Posterior vena cava (tissue), 2 donors: ENCODE measurements at places on chromosomes 13 and 19. TPM values are rescaled to one million over a fixed set of nuclear protein-coding genes. Genes with fewer than 3 reads are reported as not detected.

The ZNF69 gene
- 4.0 TPM for total RNA-seq

The MED25 gene
- 25.9 TPM for total RNA-seq

The ZNF350 gene
- 11.2 TPM for total RNA-seq

The C19orf67 gene
- total RNA-seq, result not detected

The CFD gene
- total RNA-seq, result 122 TPM

The ERICH6B gene
- total RNA-seq, result not detected

The GRK1 gene
- total RNA-seq, result not detected

The MBD3L2 gene
- total RNA-seq, result not detected

The PCSK4 gene
- 1.8 TPM for total RNA-seq

GRCh38 chr13:33353210-33353609 lies 67.7 kb upstream of the STARD13 start:
- peak; percentile 89 for DNase-seq

GRCh38 chr13:37412241-37412921 lies 186.2 kb downstream of the POSTN start:
- no peak for DNase-seq

- DNase-seq, result no peak
Observed at GRCh38 chr13:28046981-28047380, 53.4 kb downstream of the FLT3 start.

GRCh38 chr19:49667473-49667872 lies 1.7 kb downstream of the BCL2L12 start:
- DNase-seq, result no peak

GRCh38 chr13:111388851-111389500 lies 68.5 kb downstream of the TEX29 start:
- DNase-seq, result peak; percentile 80

- DNase-seq, result no peak
Observed at GRCh38 chr19:56261145-56261544, 11.4 kb upstream of the EDDM13 start.

DNA sequence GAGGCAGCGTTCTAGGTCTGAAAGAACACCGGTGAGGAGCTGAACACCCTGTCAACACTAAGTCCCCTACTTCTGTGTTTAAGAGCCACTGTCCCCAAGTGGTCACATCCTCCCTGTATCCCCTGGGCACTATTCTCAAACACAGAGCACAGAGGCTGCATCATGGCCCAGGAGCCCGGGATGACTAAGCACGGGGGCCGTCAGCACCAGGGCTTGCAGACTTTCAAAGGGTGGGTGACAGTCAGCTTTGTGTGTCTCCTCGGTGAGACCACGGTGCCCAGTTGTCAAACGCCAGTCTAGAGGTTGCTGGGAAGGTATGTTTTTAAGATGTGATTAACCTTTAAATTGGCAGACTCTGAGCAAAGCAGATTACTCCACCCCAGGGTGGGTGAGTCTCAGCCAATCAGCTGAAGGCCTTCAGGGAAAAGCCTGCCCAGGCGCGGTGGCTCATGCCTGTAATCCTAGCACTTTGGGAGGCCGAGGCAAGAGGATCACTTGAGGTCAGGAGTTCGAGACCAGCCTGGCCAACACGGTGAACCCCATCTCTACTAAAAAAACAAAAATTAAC lies 8.0 kb downstream of the MAP2K2 start:
- DNase-seq, result no peak

GRCh38 chr19:17778968-17779929 lies 15.7 kb upstream of the B3GNT3 start:
- DNase-seq, result no peak

DNA sequence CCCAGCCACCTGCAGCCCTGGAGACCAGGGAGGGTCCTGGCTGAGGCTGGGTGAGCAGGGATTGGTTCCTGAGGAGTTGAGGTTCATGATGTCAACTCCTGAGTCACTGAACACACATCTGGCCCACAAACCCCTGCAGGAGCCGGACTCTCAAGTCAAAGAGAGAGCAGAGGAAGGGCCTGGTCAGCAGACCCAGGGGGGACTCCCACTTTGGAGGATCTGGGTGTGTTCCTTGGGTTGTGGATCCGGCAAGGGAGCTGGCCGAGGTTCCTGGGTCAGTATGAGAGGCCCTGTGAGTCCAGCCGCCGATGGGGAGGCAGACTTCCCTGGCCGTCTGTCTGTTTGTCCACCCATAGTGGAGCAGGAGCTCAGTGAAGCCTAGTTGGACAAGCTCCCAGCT lies 4.0 kb downstream of the SLC7A10 start:
- no peak for DNase-seq

- no peak for DNase-seq
Observed at GRCh38 chr13:31469377-31469776, 269.6 kb downstream of the B3GLCT start.

DNA sequence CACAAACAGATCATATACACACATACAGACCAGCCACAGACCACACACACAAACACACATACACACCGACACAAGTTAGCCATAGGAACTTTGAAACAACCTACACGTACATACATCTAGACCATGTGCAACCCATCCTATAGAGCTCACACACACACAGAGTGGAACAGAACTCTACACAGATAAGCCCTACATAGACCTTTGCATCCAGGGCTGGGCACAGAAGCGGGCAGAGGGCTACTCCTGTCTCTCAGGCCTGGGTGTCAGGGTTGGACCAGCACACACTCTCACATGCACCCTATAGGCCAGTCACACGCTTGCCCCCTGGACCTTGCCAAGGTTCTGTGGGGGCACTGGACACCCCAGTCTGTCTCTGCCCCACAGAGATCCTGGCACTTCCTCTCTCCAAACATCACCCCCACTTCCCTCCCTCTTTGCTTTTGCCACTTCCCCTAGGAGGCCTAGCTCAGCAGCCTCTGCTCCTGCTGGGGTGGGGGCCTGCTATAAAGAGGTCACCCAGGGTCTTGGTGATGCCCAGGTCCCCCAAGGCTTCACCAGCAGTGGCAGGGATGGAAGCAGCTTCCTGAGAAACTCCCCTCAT lies 5.8 kb upstream of the JUNB start:
- DNase-seq, result peak; percentile 69

- DNase-seq, result peak; percentile 91
Observed at GRCh38 chr19:7515645-7516151, at the start of gene ZNF358. ZNF358 (plus strand) TSS chr19:7516103; CDS start chr19:7519243, 3,140 bp downstream.

DNA sequence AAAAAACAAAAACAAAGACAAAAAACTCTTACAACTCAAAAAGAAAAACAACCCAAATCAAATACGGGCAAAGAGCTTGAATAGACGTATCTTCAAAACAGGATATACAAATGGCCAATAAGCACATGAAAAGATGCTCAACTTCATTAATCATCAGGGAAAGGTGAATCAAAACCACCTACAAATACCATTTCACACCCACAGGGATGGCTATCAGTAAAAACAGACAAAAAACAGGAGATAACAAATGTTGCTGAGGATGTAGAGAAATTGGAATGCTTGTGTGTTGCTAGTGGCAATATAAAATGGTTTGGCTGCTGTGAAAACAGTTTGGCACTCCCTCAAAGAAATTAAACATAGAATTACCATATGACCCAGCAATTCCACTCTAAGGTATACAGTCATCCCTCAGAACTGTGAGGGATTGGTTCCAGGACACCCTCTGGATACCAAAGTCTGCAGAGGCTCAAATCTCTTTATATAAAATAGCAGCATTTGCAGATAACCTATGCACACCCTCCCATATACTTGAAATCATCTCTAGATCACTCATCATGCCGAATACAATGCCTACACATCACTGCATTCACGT lies 29.7 kb downstream of the MLLT1 start:
- DNase-seq, result no peak

- DNase-seq, result no peak
Observed at GRCh38 chr13:27793507-27794367, 1.5 kb downstream of the GSX1 start.

GRCh38 chr19:14346279-14346678 lies 35.0 kb upstream of the ADGRE5 start:
- DNase-seq, result no peak

DNA sequence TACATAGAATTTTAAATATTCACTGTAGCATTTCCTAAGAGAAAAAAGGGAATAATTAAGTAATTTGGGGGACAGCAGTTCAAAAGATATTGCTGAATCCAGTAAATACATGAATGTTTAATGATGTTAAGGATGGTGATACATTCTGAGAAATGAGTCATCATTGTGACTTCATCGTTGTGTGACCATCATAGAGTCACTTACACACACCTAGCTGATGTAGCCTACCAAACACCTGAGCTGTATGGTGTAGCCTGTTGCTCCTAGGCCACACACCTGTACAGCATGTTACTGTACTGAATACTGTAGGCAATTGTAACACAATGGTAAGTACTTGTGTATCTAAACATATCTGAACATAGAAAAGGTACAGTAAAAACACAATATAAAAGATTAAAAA lies 34.8 kb downstream of the ATP7B start:
- no peak for DNase-seq

DNA sequence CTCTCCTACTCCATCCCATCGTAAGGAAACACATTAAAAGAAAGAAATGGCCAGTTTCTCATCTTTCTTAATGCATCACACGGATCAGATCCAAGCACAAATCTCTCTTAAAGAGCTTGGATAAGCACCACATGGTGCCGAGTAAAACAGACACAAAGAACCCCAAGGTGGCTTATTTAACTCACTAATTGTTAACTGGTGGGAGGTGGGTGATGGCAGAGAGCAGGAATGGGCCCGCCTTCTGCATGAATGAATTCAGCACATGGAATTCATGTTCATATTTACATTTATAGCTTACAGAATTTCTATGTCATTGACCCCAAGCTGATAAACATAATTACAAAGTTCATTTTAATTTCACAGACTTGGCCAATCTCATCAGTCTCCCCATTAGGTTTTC lies 89.9 kb downstream of the MZT1 start:
- no peak for DNase-seq

- no peak for DNase-seq
Observed at GRCh38 chr19:49739933-49740332, 23.2 kb downstream of the TSKS start.

DNA sequence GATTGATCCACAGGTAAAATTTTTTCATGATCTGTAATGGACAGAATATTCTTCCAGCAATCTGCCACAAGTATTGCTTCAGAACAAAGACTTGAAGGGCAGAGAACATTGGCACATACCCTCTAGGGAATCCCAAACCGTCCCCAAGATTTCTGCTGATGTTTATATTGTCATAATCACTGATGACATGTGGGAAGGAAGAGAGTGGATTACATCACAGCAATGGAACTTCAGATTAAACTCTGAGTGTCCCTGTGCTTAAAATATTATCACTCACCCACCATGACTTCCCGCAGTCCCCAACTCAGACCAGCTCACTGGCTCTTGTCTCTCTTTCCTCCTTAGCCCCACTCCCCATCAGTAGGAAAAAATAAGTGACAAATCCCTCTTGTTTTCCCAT lies 8.5 kb upstream of the TPT1 start:
- DNase-seq, result no peak

DNA sequence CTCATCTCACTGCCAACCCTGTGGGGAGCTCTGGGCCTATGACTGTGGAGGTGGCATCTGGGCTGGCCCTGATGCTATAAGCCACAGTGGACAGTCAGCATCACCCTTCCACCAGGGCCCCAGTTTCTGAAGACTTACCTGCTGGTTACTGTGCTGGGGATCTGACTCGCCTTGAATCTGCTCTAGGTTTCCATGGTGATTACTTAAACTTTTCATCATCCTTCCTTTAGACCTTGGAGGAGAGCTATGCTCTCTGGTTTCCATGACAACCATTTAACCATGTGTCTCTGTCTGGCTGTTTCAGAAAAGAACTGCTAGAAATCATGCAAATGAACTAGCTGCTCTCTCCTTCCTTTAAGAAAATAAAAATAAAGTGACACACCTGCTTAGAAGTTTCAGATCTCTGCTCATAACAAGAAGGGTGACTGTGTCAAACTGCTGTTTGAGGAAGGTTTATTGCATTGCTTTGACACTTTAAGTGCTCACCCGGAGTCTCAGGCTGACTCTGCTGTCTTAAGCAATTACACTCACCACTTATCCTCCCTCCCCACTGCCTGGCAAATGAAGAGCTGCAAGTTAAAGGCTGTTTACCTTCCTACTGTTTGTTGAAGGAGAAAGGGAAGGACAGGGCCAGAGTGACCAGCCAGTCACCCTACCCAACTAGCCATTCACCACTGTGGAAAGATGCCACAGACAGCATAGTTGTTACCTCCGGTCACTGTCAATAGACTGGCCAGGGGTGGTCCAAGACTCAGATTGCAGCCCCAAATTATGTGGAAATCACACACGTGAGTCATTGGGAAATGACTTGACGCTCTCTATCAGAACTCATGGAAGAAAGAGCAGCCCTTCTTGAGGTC lies 87.6 kb downstream of the HSPH1 start:
- no peak for DNase-seq
